ENCODE measurements at places on chromosomes 2 and 18.
A peak's percentile ranks its signal among the peaks of the same experiment; 100 is the strongest.

DNA sequence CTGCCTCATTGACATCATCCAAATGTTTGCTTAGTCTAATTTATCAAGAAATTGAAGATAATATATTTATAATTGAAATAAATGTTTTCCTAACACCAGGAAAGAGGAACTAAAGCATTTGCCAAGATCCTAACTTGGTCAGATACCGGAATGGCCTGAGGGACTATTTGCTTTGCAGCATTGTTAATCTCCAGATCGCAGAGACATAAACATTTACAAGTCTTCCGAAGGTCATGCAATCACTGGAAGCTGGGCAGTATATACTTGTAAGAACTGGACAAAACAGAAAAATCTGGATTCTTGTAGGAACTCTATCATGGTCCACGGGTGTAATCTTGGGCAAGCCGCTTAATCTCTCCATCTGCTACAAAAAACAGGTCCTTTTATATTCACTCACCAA, 42.2 kb downstream of the CYBRD1 start:
- no peak for DNase-seq

- DNase-seq: no peak
Observed at GRCh38 chr2:59276033-59276432, 1034.9 kb upstream of the FANCL start.

- DNase-seq: no peak
Observed at GRCh38 chr2:489838-490237, 187.4 kb downstream of the TMEM18 start.

- no peak for DNase-seq
Observed at GRCh38 chr2:231364061-231364460, 31.4 kb upstream of the B3GNT7 start.

GRCh38 chr2:11572996-11573395, 39.2 kb downstream of the GREB1 start:
- no peak for DNase-seq

DNA sequence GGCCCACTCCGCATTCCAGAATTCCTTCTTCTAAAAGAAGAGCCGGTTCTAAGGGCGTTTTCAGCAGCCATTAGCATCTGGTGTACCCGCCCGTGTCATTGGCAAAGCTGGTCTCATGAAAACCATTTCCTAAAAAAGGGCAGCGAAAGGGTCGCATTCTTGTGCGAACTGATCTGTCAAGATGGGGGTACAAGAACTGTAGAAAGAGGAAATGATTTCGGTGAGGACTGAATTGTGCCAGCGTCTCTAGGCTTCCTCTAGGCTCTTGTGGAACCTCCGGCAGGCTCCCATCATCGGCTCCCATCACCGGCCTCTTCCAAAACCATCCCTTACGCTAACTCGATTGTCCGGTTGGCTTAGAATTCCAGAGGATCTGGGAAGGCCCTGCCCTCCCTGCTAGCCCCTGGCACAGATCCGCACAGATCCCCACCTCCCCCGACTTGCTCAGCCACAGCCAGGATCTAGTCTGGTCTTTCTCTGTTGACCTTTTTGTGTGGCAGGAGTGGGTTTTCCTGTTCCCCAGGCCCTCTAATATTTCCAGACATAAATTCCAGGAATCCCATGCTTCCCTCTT, 1.3 kb downstream of the RAB31 start:
- no peak for DNase-seq

DNA sequence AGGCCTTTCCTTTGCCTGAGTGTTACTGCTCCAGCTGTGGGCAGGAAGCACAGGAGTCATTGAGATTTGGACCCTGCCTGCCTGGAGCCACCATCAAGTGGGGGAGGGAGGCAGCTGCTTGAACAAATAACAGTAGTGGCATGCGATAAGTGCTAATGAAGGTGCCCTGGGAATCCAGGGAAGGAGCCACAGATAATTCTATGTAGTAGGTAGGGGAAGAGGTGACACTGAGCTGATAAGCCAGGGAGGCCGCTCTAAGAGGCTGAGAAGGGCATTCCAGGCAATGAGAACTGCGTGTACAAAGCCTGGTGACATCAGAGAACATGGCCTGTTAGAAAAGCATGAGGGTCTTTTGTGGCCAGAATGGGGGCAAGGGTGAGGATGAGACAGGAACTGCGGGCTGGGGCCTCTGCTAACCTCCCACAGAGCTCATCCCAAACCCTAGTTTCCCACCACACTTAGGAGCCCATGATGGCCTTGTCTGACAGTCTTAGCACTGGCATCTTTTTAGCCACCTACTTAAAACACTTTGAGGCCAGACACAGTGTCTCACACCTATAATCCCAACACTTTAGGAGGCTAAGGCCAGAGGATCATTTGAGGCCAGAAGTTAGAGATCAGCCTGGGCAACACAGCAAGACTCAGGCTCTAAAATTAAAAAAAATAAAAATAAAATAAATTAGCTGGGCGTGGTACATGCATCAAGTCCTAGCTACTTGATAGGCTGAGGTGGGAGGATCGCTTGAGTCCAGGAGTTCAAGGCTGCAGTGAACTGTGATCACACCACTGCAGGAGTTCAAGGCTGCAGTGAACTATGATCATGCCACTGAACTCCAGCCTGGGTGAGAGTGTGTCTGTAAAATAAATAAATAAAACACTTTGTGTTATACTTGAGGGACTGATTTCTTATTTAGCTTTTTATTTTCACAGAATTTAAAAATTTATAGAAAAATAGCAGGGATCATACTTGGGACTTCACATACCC, 58.9 kb downstream of the TET3 start:
- no peak for DNase-seq

- DNase-seq: no peak
Observed at GRCh38 chr2:100924520-100925451, 77.3 kb upstream of the RPL31 start.

DNA sequence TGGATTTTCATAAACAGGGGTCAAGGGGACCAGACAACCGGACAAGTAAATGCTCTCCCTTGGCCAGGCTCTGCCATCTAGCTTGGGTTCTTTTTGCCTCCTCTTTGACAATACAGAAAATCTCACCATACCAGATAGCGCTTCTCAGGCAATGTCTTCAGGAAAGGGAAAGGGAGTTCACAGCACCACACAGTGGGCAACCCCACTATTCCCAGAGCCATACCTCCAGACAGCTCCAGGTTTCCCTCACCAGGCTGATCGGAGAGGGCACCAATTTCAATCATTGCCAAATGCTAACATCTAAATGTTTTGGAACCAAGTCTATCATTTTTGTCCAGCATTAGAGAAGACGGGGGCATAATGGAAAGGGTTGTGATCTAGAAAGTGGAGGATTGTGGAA, 28.1 kb downstream of the CCDC68 start:
- DNase-seq: no peak

DNA sequence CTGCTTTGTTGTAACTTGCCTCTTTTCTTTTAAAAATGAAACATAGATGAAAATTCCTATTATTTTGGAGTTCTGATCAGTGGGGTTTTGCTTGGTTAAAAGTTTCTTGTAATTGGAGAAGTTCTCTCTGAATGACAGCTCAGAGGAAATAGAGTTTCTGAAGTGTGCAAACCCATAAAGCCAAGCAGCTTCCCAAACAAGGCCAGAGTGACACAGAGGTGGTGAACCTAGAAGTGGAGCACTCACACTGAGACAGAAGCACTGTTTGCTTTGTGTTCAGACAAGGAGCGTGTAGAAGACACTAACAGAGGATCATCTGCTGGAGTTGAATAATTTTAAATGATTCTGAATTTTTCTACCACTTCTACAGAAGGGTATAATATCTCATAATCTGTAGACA, 49.2 kb downstream of the FBXO48 start:
- no peak for DNase-seq

DNA sequence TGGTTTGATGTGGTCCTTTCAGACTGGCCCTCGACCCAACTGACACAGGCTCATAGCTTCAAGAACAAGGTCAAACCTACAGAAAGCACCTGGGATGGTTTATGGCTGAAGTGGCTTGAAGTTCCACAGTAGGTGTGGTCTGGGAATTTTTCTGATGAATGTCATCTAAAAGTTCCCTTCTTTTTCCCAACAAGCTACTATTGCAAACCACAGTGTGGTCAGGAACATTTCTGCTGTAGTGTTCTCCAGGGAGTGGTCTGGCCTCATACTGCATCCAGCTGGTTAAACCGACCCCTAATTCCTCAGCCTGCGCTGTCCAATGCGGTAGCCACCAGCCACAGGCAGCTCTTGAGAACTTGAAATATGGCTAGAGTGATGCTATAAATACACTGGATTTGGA, 92.7 kb downstream of the FAM124B start:
- DNase-seq: no peak

DNA sequence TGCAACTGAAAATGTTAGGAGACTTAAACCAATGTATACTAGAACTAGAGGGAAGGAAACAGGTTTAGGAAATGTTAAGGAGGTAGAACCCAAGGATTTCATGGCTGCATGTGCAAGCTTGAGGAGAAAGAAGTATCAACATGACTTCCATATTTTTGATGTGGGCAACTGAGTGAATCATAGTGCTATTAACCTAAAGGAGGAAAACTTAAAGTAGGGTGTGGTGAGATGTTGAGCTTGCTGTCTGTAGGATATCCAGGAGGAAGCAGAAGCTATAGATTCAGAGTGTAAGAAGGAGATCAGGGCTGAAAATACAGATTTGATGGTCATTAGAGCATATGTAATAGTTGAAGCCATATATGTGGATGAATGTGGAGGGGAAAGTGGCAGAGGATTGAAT, 31.5 kb downstream of the NDC80 start:
- DNase-seq: no peak

DNA sequence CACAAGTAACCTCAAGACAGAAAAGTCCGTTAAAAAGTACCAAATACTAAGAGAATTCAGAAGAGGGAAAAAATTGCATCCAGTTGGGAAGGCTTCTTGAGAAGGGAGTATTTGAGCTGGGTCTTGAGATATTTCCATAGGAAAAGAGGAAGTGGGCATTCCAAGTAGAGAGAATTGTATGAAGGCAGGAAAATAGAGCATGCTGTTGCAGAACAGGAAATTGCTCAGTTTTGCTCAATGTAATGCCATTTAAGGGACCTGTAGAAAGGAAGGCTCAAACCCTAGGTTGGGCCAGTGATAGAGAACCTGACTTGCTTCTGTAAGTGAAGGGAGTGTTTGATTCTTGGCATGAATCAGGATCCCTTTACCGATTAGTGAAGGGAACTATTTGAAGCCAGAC, 1.0 kb upstream of the ZC3H8 start:
- DNase-seq: no peak

- no peak for DNase-seq
Observed at GRCh38 chr2:37377187-37377532, 32.7 kb downstream of the QPCT start.

DNA sequence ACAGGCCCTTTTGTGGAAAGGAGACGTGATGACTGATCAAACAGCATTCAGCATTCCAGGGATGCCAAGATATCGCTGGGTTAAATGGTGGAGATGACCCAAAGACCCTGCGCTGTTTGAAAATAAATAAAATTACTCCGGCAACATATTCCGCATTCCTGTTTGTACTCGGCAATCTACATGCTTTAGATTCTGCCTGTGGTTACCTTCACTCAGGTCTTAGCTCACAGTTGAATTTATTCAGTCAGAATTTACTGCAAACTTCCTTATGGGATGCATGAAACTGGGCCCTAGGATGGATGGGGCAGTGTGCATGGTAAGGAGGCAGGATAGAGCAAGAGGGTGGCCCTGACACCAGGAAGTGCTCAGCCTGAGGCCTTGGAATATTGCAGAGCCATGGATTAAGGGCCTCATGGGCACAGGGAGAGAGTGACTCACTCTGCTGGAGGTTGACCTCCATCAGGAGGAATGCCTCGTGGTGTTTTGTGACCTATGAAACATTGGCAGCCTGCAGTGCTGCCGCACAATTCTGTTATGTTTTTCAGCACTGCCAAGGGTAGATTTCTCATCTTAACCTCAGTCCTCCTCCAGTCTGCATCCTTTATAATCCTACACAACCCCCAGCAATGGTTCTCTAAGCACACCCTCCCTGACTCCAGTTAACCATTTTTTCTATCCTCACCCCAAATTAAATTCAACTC, 321.4 kb downstream of the IRS1 start:
- peak; percentile 21 for DNase-seq

DNA sequence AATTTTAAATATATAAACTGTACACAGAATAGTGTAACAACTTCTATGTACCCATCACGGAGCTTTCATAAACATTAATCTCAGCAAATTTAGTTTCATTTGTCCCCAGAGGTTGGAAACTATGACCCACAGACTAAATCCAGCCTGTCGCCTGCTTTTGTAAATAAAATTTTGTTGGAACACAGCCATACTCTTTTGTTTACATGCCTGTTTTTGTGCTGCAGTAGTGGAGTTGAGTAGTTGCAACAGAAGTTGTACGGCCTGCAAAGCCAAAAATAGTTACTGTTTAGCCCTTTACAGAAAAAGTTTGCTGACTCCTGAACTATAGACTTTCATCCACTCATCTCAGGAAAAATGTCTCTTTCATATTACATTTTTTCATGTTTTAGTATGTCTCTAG, 39.8 kb downstream of the RBM45 start:
- no peak for DNase-seq

GRCh38 chr2:19356545-19357401, 1.6 kb downstream of the OSR1 start:
- no peak for DNase-seq

DNA sequence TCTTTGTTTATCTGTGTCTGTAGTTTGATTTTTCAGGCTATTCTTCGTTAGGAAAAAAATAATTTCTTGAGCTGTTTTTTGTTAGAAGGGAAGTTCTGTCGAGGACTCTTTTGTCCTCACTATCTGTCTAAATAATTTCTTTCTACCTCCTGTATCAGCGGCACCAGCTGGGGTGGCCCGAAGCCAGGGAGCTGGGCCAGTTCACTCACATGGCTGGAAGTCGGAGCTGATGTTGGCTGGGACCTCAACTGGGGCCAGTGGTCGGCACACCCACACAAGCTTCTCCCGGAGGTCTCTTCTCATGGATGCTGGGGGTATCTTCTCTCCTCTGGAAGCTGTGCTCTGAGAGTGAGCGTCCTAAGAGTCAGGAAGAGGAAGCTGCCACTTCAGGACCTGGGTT, 8.0 kb upstream of the PDIA6 start:
- DNase-seq: no peak

DNA sequence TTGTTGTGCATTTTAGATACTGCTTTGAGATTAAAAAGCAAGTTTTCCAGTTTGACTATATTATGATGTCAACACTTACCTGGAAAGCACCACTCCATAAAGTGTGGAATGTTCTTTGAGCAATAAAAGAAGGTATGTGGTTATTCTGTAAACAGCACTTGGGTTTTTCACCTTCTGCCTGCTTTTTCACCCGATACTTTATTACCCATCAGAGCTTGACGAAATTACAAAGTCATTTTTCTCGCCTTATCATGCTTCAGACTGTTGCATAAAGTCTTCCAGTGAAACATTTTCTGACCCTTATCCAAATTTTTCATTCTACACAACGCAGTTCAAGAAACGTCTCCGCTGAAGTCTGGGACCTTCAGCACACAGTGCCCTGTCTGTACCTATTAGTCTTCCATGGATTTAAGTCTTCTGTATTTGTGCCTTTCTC, 25.2 kb downstream of the CAB39 start:
- DNase-seq: no peak

GRCh38 chr18:74635224-74635975, 37.7 kb downstream of the ZNF407 start:
- DNase-seq: no peak

DNA sequence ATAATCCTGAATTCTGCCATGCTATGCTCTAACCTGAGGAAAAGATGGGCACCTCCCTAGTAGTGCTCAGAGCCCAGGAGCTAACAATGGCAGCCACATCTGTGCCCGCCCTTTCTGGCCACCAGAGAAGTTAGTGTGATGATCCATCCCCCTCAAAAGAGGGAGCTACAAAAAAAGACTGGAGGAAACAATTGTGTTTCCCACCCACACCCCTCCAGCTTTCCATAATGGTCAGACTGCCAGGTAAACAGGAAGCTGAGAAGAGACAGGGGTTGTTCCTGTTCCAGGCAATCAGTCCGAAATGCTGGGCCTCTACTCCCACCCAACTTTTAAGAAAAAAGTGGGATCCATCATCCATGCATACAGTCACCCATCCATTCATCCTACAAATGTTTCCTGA, 3.2 kb downstream of the TBC1D8 start:
- DNase-seq: no peak
